Iris pigment epithelial cell (primary cell): ENCODE measurements at places on chromosomes 2 and 18.

- DNase-seq = no peak
Measured at GRCh38 chr2:80363330-80363729, 58.8 kb upstream of the LRRTM1 start.

- DNase-seq = no peak
Measured at GRCh38 chr2:104888489-104889258, 34.8 kb downstream of the POU3F3 start.

DNA sequence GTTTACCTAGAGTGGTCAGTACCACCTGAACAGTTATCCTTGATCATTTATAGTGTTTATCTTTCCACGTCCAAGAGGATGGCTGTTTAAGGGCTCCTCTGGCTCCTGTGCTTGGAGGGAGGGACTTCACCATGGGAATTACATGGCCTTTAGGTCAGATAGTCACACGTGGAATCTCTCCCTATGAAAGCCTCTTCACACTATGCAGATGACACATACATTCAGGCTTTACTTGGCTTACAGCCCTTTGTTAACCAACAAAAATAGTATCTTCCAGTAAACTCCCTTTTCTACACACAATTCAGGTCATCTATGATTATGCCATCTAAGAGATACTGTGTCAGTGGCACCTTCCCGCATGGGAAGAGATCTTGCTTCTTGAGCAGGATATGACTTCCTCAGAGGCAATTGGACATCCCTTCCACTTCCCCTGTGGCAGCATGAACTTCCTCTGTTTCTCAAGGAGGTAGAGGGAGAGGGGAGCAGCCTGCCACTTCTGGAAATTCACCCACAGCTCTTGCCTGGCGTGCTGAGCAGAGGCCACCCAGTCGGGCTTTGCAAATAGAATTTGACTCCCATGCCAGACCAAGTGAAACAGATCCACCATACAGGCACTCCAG is 53.5 kb downstream of the COLEC12 start:
- peak; percentile 80 for DNase-seq

GRCh38 chr2:205612636-205613035 is 69.7 kb upstream of the NRP2 start:
- DNase-seq = no peak

DNA sequence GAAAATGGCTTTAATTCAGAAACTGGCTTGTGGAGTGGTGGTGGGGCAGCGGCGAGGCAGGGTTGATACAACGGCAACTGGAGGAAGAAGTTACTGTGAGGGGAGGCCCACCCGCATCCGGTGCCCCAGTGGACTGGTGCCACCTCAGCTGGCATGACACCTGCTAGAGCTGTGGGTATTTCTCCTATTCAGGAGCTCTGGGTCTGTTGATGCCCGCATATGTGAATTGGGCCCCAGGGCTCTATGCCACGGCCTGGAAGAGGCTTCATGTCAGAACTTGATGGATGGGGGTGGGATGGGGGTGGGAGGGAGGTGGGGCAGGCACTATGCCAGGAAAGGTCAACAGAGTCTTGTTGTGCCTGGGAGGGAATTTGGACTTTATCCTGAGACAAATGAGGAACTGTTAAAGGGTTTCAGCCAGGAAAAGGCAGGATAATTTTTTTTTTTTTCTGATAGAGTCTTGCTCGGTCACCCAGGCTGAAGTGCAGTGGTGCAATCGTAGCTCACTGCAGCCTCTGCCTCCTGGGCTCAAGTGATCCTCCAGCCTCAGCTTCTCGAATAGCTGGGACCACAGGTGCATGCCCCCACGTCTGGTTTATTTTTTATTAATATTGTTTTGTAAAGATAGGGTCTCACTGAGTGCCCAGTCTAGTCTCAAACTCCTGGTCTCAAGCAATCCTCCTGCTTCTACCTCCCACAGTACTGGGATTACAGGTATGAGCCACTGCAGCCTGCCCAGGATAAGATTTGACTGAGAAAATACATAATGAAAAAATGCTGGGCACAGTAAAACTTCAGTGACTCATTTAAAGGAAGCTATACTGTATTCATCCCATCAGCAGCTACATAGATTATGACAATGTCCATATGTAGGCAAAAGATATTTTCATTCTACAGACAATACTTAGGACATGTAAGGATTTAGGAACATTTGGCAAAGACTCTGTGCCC is 52.6 kb downstream of the SH2D6 start:
- peak; percentile 8 for DNase-seq

DNA sequence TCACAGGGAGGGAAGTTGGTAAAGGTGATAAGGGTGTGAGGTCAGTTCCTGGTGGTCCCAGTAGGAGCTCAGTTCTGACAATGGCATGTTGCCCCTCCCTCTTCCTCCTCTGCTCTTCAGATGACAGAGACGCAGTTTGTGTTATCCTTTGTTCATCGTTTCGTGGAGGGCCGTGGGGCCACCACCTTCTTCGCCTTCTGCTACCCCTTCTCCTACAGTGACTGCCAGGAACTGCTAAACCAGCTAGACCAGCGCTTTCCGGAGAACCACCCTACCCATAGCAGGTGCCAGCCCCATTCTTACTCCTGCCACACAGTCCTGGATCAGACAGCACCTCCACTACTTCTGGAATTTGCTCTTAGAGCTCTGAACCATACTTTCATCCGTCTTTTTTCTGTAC is 2.3 kb downstream of the AGBL5 start:
- DNase-seq = no peak

- DNase-seq = no peak
Measured at GRCh38 chr18:58527952-58528287, 101.0 kb downstream of the ALPK2 start.

- no peak for DNase-seq
Measured at GRCh38 chr2:71451705-71452104, 1.7 kb upstream of the DYSF start.

- no peak for DNase-seq
Measured at GRCh38 chr2:9256570-9257043, 50.0 kb downstream of the ASAP2 start.

GRCh38 chr2:150599889-150600288 is 112.4 kb upstream of the RND3 start:
- DNase-seq = no peak

GRCh38 chr2:4678927-4679326 is 975.6 kb downstream of the DCDC2C start:
- no peak for DNase-seq

GRCh38 chr2:102334486-102334885 is 21.1 kb upstream of the IL18R1 start:
- no peak for DNase-seq

DNA sequence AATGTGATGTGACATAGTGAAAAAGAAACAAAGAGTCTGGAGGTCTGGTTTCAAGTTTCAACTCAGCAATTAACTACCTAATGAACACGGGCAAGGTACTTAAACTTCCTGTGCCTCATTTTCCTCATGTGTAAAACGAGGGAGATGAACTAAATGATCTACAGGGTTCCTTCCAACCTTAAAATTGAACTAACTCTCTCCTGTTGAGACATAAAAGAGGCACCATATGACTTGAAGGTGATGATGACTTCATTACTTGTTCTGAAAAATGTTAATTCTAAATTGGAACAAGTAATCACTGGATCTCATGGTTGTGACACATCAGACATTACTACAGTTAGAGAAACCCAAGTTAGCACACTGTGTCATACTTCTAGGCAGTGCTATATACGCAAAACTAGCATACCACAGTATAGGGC is 8.9 kb upstream of the REL start:
- no peak for DNase-seq

DNA sequence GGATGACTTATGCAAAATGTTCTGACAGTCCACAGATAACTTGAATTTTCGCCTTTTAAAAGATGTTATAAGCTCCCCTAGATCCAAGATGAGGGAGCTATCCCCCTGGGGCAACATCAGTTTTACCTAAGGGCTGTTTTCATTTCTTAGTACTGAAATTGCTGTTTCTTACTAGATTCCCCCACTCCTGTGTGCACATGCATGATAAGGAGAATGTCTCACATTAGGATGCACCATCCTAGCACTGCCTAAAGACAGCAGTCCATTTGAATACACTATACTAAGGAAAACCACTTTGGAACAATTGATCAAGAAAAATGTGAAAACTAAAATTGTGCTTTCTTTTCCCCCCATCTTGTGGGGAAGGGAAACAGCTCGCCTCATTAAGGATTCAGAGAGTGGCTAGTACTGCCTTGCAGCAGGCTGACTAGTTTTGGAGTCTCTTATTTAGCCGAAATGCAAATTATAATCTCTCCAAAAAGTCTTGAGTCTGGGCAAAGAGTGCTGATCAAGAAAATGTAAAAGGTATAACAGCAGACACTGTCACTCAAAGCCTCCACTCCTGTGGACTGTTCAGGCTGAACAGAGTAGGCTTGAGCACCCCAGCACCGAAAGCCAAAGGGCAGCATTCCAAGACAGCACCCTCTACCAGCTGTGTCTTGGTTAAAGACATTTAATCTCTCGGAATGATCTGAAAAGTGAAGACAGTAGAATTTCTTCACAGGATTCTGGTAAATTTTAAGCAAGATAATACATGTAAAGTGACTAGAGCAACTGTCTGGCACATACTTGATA is 65.0 kb downstream of the ZNF385B start:
- no peak for DNase-seq

DNA sequence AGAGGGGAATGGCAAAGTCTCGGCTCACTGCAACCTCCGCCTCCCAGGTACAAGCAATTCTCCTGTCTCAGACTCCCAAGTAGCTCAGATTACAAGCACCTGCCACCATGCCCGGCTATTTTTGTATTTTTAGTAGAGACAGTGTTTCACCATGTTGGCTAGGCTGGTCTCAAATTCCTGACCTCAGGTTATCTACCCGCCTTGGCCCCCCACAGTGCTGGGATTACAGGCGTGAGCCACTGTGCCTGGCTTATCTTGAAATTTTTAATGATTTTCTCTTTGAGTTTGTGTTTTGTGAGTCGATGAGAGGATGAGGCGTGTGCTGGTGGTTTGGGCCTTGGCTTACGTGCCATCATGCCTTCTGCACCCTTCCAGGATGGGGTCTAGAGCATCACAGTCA is 101.3 kb upstream of the ST3GAL5 start:
- no peak for DNase-seq

DNA sequence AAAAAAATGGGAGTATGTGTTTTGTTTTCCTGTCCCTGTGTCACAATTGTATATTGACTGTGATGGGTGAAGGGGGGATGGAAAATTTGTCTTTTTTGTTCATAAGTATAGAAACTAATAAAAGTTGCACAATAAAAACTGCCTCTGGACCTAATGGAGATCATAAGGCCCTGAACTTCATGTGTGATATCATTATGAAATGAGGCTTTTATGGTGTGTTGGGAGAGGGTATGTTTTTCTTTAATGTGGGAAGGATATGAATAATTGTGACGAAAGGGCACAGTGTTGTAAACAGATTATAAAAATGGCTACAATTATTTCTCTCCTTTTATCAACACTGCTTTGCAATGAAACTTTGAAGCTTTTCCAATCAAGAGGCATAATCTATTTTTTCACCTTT is 1889.3 kb upstream of the CELF4 start:
- DNase-seq = no peak

GRCh38 chr2:72917877-72918553 is 696 bp downstream of the EMX1 start:
- DNase-seq = no peak

- DNase-seq = peak; percentile 65
Measured at GRCh38 chr2:231563378-231563961, 29.2 kb upstream of the TEX44 start.

- DNase-seq = no peak
Measured at GRCh38 chr2:201433394-201433995, 17.8 kb downstream of the TRAK2 start.

DNA sequence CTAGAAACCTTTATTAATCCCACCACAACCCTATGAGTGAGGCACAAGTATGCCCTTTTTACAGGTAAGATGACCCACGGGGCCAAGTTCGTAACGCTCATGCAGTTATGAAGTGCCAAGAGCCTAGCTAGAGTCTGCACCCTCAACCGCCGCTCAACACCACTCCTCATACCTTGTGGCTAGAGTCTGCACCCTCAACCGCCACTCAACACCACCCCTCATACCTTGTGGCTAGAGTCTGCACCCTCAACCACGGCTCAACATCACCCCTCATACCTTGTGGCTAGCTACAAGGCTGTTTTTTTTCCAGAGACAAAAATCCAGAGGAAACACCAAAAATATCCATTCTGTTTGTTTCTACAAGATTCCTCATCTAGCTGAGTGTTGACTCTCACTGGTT is 4.6 kb downstream of the TXNL4A start:
- no peak for DNase-seq

DNA sequence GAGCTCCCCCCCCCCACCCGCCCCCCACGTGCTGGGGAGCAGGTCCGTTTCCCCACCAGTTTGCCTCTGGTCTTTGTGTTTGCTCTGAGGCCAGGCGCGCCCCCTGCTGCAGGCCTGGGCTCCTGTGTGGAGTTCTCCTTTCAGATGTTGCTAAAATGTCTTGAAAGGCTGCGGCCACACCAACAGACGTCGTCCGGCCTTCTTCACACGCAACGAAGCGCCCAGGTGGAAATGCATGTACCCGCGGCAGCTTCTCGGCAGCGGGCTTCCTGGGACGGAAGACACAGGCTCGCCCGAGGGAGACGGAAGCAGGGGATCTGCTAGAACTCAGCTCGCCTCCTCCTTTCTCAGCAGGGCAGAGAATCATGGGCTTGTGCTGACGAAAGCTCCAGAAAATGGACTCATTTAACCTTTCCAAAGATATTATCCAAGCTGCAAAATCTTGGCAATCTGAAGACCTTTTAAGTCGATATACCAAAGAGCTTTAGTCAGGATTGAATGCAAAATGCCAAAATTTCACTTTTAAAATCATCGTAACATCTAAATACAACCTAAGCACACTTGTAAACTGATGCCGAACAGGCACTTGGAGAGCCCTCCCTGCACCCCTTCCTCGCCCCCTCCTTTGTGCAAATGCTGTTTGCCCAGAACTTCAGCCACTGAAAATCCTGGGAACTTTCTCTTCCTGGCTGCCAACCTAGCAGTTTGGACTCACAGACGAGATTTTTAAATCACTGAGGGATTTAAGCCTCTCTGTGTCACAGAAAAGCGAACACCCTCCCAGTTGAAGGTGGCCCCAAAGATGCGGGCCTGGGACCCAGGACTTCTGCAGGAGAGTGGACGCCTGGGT is 125.5 kb upstream of the ZNF516 start:
- peak; percentile 83 for DNase-seq

DNA sequence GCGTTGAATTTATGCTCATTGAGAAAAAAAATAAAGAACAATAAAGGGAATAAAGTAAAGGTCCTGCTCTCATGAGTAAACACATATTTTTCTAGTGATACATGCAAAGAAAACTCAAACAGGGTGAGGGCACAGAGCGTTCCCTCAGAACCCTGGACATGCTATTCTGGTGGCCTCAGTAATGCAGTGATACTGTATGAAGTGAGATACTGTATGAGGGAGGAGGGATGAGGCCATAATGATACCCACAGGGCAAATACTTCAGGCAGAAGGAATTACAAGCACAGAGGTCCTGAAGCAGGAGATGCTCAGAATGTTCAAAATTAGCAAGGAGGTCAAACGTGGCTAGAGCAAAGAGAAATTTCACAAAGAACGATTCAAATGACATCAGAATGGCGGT is 28.4 kb upstream of the RNU4ATAC start:
- DNase-seq = peak; percentile 85

GRCh38 chr2:73906847-73907505 is 14.2 kb downstream of the ACTG2 start:
- no peak for DNase-seq
